ENCODE measurements at places on chromosomes 3 and 15.

- H3K27ac ChIP-seq, result no peak overlapping the region
- H3K27me3 ChIP-seq, result no peaks in the 10 kb centered on the region
- no peak for DNase-seq
- H3K4me1 ChIP-seq, result peaks cover 27% of the 10 kb centered on the region
Observed at GRCh38 chr15:79003301-79003700, 58.5 kb upstream of the CTSH start.

GRCh38 chr3:169365993-169366915 is 297.3 kb downstream of the MECOM start:
- DNase-seq, result no peak
- H3K4me1 ChIP-seq, result no peaks in the 10 kb centered on the region
- H3K36me3 ChIP-seq, result no peaks in the 10 kb centered on the region
- no peak overlapping the region for H3K4me3 ChIP-seq
- H3K27me3 ChIP-seq, result no peaks in the 10 kb centered on the region

- H3K36me3 ChIP-seq, result no peaks in the 10 kb centered on the region
- peaks cover 31% of the 10 kb centered on the region for H3K27me3 ChIP-seq
- no peaks in the 10 kb centered on the region for H3K4me1 ChIP-seq
Observed at GRCh38 chr3:13069495-13069894, 3.7 kb downstream of the IQSEC1 start.

GRCh38 chr3:14284694-14285547 is 106.3 kb downstream of the LSM3 start:
- H3K27me3 ChIP-seq, result no peaks in the 10 kb centered on the region
- no peaks in the 10 kb centered on the region for H3K36me3 ChIP-seq
- H3K4me3 ChIP-seq, result no peak overlapping the region
- no peak for DNase-seq

- H3K27me3 ChIP-seq, result no peaks in the 10 kb centered on the region
- no peaks in the 10 kb centered on the region for H3K36me3 ChIP-seq
- no peak overlapping the region for H3K4me3 ChIP-seq
Observed at GRCh38 chr3:103906808-103907207, 1459.9 kb upstream of the ALCAM start.

DNA sequence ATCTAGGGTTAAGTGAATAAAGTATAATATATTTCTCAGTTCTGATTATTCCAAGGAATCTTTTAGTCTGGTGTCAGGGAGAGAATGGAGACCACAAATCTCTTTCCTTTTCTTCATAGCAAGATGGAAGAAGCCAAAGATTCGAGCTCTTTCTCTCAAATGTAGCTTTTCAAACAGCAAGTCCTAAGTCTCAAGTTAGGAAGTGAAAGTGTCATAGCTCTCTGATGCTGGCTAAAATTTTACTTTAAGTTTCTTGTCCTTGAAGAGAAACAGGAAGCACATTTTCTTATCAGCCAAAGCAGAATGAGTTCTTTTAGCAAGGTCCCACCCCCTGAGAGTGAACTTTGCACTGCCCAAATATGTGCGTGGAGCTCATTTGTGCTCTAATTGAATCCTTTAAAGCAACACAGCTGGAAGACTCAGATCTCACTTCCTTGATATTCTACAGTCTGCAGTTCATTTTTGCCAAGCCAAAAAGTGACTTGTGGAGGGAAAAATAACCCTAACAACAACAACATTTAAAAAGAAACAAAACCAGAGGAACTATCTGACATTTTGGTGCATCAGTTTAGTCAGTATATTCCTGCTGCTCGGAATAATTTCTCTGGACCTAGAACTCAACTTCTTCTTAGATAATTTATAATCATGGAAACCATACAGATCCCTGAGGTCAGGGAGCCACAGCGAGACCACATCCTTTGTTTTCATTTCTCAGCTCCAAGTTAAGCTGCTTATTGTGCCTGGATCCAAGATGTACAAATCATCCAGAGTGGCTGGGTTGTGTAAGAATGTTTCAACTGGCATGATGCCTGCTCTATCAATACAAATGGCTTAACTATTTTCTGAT is 238.7 kb upstream of the P2RY1 start:
- DNase-seq, result no peak
- H3K4me1 ChIP-seq, result no peaks in the 10 kb centered on the region
- no peak overlapping the region for H3K27ac ChIP-seq
- H3K4me3 ChIP-seq, result no peak overlapping the region
- H3K36me3 ChIP-seq, result no peaks in the 10 kb centered on the region

DNA sequence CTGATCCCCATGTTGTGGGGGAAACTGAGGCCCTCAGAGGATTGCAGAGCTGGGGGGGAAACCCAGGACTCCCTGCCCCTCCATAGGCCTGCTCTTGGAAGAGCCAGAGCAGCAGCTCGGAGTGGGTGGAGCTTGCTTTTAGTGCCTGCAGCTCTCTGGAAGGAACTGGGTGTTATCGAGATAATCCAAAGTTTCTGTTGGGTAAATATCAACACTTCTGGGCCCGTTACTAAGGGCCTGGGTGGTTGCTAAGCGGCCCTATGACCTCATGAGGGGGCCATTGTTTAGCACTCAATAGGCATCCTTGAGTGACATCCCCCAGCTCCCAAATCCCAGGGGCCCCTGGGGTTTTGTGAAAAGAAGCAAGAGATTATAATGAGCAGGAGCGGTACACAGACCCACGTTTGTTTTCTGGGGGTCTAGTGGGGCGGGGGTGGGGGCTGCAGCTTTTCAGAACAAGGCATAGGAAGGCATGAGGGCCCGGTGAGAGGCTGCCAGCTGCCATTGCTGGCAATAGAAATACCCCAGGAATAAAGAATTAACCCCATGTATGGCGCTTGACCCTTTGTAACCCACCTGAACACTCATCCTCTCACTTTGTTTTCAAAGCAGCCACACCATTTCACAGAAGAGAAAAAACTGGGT is 48.3 kb upstream of the ATP2B2 start:
- peaks cover 2% of the 10 kb centered on the region for H3K27me3 ChIP-seq
- no peak for DNase-seq
- H3K27ac ChIP-seq, result no peak overlapping the region
- no peaks in the 10 kb centered on the region for H3K36me3 ChIP-seq
- H3K4me3 ChIP-seq, result no peak overlapping the region
- peaks cover 15% of the 10 kb centered on the region for H3K4me1 ChIP-seq

DNA sequence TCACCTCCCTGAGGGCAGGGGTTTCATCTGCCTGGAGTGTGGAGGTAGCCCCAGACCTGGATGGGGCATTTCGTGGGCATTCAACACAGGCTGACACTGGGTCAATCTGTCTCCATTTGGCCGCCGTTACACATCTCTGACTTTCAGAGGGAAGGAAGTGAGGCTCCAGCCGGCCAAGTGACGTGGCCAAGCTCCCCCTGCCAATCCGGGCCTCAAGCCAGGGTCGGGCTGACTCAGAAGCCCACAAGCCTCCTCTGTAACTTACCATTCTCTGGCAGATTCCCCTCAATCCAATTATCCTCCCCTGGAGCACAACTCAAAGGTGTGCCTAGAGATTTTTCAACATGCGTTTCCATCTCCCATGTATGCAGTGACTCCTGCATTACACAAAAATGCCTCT is 227.6 kb downstream of the KLF13 start:
- H3K4me1 ChIP-seq, result peaks cover 24% of the 10 kb centered on the region
- H3K36me3 ChIP-seq, result no peaks in the 10 kb centered on the region
- peaks cover 7% of the 10 kb centered on the region for H3K27me3 ChIP-seq
- H3K4me3 ChIP-seq, result no peak overlapping the region
- H3K27ac ChIP-seq, result no peak overlapping the region

DNA sequence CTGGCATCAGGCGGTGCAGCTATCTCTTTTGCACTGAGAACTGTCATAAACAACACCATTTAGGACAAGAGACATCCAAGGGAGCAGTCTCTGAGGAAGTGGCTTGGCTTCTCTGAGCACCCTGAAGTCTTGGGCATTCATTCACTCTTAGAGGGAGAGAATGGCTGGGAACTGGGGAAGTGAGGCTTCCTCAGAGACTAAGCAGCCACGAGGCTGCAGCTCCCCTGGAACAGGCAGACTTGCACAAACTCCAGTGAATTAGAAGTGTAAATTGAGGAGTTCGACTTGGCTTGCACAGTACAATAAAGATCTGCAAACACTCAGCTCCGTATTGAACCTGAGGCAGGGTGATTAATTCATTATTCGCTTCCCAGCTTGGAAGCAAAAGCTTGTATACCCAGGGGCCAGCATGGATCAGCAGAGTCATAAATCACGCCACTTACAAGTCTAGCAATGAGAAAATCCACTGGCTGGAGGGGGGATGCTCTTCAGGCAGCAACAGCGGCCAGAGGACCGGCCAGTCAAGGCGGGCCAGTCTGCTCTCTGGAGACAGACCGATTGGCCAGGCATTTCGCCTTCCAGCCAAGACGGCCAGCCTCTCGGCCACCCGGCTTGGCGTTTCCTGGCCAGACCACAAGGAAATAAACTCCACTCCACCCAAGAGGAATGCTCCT is 118.8 kb upstream of the ADPGK start:
- H3K27me3 ChIP-seq, result peaks cover 19% of the 10 kb centered on the region
- no peaks in the 10 kb centered on the region for H3K36me3 ChIP-seq
- no peak for DNase-seq

DNA sequence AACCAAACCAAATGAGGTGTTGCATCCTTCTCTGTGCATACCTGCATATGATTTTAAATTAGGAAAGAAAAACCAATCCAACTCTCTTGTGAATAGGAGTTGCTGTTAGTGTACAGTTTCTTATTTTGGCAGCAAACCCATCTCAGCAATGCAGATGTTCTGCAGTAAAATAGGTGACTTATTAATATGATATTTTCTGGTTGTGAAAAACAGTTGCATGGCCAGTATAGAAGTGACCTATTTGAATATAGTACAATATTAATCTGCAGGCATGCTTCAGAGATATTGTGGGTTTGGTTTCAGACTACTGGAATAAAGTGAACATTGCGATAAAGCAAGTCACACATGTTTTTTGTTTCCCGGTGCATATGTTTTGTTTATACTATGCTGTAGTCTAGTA is 42.2 kb downstream of the AKAP13 start:
- H3K27me3 ChIP-seq, result no peaks in the 10 kb centered on the region
- no peak overlapping the region for H3K4me3 ChIP-seq
- no peak for DNase-seq
- no peaks in the 10 kb centered on the region for H3K36me3 ChIP-seq

DNA sequence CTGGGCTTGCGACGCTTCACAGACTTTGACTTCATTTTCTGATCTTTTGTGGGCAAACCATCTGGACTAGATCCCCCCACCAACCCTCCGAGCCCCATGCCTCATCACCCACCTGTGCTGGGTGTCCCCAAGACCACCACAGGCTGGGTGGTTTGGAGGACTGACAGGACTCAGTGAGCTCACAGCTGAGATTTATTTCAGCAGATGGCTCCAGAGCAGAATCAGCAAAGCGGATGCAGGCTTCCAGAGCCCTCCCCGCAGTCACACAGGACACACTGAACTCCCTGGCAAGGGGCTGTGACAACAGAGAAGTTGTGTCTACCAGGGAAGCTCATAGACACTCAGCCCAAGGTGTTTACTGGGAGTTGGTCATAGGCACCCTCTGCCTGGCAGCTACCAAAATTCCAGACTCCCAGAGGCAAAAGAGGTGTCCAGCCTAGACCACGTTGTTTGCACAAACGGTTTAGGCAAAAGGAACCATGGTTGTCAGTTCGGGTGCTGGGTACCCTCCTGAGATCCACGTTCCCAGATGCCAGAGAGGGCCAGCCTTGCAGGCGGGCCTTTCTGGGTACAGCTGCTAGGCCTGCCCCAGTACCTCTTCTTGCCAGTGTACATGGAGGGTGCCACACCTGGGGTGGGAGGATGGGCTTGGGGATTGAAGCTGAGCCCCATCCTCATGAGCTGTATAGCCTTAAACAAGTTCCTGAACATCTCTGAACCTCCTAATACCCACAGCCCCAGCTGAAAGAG is 170.3 kb downstream of the NSMCE3 start:
- no peaks in the 10 kb centered on the region for H3K36me3 ChIP-seq
- H3K4me3 ChIP-seq, result no peak overlapping the region
- no peak overlapping the region for H3K27ac ChIP-seq
- H3K4me1 ChIP-seq, result no peaks in the 10 kb centered on the region
- DNase-seq, result no peak

GRCh38 chr3:156633335-156633734 is 41.1 kb upstream of the TIPARP start:
- H3K4me3 ChIP-seq, result no peak overlapping the region
- H3K4me1 ChIP-seq, result peaks cover 39% of the 10 kb centered on the region
- H3K27ac ChIP-seq, result no peak overlapping the region
- H3K27me3 ChIP-seq, result no peaks in the 10 kb centered on the region
- DNase-seq, result no peak

DNA sequence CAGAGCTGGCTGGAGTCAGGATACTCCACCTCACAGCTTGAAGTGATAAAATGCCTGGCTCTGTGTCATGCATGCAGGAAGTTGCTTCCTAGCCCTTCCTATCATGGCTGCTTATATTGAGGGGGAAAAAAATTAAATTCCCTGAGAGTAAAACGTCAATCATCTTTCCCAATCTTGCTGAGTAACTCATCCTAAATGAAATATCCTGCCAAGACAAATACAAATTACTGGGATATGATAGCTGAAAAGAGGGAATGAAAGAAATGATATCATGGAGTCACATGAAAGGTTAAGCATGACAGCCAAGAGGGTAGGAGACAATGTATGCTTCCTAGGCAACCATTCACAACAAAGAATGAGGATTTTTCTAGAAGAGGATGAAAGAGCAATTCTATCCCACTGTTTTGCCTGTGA is 110.6 kb downstream of the ABI3BP start:
- no peak overlapping the region for H3K4me3 ChIP-seq
- no peak for DNase-seq
- H3K4me1 ChIP-seq, result no peaks in the 10 kb centered on the region
- no peaks in the 10 kb centered on the region for H3K27me3 ChIP-seq
- no peaks in the 10 kb centered on the region for H3K36me3 ChIP-seq
- no peak overlapping the region for H3K27ac ChIP-seq

Measured in keratinocyte (primary cell).